Activated CD4-positive, alpha-beta memory T cell treated with anti-CD3 and anti-CD28 coated beads, Interleukin-2, amount 10 ng/mL, durations not matched to agents 7 days and 5 days (primary cell): ENCODE measurements at places on chromosomes 11 and 22. TPM values are rescaled to one million over a fixed set of nuclear protein-coding genes. Genes with fewer than 3 reads are reported as not detected.

The UPK3A gene
- not detected for total RNA-seq

GRCh38 chr11:94826415-94826814 lies 58.3 kb downstream of the AMOTL1 start:
- DNase-seq = no peak

DNA sequence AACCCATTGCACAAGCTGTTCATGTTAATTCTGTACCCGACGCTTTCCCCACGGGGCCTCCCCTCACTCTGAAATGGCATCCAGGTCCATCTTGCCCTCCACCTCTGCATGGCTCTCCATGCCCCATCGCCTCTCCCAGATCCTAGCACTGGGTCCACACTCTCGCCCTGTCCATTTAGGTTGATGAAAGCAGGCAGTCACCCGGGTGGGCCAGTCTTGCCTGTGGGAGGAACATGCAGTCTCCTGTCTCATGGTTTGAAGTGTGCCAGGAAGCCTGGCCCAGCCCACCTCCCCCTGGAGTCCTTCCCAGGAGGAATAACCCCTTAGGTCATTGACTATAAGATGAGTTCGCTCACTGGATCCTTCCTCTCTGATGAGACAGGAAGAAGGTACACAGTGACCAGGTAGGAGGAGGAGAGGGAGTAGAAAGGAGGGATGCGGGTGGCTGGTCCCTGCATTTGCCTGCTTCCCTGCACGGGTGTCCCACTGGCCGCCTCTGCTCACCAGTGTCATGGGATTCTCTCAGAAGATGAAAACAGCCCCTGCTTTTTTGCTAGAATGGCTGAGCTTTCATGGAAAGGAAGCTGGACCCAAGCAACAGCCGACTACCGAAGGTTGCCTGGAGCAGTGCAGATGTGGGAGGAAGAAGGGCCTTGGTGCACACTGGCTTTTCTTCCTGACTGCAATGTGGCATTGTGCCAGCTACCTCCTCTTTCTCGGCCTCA lies 6.8 kb downstream of the TMEM121B start:
- no peak for DNase-seq

DNA sequence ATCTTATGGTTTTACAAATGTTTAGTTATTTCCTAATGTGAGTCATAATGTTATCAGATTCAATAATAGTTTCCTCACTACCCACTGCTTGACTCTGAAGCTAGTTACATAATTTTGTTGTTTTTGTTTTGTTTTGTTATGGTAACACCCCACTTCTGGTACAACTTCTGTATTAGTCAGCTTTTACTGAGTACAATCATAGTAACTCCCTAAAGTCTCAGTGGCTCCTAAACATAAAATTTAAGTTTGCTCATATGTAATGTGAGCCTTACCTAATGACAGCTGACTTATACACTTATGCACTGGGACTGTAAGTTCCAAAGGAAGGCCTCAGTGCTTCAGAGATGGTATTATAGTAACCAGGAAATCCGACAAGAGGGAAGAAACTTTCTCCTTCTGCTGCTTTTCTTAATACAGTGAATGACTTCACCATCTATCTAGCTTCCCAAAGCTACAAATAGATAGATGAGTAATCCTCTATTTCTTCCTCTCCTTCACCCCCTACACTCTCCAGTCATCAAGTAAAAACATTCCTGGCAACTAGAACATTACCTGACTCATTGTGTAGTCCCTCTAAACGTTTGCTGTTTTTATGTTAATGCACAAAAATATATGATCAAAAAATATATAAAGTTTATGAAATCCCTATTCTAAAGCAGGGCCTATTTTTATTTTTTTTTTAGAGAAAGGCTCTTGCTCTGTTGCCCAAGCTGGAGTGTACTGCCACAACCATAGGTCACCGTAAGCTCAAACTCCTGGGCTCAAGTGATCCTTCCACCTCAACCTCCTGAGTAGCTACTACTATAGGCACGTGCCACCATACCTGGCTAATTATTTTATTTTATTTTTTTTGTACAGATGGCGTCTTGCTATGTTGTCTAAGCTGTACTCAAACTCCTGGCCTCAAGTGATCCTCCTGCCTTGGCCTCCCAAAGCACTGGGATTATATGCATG lies 563.0 kb downstream of the SOX6 start:
- no peak for DNase-seq

DNA sequence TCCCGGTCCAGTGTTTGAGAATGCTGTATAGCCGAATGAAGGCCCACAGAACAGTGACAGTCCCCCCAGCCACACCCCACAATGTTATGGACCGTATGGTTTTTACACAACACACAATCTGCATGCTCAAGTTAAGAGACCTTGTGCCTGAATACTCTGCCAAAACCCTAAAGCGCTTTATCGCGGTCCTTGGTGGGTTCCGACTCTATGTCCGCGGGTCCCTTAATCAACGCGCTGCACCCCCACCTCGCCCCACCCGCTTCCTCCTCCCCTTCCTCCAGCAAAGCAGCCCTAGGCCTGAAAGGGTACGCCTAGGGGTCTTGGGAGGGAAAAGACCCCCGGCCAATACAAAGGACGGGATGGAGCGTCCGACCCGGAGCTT lies 442 bp downstream of the COPB1 start:
- DNase-seq = peak; percentile 46

DNA sequence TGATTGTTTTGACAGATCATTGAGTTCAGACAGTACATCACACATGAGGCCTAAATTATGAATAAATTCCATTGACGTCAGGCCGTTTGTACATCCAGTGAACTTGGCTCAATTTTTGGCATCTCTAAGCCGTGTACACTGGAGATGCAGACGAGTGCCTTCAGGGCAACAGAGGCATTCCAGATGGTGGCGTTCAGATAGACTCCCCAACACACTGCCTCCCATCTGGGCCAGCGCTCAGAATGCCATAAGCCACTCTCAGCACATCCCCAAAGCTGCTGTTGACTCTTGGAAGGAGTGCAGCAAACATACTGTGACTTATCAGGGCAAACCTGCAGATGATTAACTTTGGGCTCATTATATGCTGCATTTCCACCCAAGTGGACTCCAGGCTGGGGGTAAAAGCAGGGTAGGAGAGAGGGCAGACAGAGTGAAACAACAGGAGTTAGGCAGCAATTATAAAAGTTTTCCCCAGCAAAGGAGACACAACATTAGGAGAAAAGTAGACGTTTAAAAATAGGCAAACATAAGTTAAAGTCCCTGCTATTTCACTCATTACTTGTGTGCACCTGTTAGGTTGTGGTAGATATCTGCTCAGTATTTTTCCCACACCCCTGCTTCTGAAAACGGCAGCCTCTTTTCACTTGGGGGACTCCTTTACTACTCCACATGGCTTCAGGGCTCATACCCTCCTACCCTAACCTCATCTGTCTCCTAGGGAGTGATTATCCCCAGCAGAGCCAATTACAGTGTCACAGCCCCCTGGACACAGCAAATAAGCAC lies 60.2 kb upstream of the PDE3B start:
- DNase-seq = no peak

DNA sequence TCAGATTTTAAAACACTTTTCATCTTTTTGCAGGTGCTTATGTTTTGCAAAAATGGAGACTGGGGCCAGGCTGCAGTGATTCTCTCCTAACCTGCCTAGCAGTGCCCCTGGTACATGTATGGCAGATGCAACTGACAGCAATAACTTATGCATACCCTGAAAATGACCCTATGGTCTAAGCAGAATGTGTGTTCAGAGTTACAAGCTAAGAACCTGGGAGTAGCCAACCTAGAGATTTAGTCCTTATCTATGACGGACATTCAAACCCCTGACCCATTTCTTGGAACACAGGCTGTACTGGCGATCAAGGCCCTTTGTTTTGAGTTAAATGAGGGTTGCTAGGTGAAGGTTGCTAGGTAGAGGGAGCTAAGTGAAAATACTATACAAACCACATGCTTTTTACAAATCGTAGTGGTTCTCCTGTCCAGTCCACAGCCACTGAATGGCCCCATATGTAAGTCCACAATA lies 184.9 kb upstream of the SESN3 start:
- DNase-seq = no peak

- no peak for DNase-seq
Measured at GRCh38 chr22:17232406-17232805, 13.2 kb upstream of the ADA2 start.

DNA sequence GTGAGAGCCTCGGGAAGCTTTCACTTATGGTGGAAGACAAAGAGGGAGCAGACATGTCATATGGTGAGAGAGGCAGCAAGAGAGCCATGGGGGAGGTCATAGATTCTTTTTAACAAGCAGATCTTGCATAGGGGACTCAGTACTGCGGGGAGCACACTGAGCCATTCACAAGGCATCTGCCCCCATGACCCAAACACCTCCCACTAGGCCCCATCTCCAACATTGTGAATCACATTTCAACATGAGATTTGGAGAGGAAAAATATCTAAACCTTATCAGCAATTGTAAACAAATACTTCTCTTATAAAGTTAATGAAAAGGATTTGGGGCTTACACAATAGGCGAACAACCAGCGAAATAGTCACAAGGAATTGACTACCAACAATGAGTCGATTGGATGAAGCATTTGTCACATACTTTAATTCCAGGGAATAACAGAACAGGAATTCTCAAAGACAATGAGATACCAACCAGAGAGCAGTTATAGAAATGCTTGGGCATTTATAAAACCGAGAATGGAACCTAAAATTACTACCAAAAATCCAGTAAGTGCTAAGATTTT lies 7.3 kb downstream of the DDI1 start:
- no peak for DNase-seq

DNA sequence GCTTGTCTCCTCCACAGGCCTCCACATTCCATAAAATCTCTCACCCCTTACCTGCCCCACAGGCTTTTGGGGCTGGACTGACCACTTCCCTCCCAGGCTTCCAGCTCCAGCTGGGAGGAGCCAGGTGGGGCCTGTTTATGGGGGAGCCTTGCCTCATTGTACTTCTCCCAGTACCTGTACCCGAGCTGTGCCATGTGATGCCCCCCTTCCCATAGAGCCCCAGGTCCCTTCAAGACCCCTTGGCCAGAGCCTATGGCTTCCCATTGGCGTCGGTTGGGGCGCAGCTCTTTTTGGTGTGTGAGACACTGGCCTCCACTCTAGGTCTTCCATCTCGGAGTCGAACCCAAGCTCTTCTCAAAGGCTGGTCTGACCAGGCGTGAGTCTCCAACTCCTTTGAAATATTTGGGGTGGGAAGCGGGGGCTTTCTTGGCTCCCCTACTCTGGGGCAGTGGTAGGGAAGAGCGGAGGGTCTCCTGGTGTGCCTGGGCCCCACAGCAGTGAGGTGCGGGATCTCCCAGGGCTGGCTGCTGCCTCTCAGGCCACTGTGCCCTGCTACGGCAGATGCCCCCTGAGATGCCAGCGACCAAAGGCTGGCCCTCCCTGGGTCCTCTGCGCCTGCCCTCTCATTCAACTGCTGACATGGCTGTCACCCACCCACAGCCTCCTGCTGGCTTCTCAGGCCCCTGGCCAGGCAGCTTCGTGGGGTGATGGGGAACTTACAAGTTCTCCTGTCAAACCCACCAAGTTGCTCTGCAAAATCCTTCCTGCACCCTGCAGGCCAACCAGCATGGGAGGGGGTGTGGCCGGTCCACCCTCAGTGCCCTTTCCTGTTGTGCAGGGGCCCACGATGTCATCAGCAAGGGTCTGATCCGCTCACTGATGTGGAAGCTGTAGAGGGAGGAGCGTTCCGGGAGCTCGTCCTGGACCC lies 25.7 kb downstream of the DRICH1 start:
- no peak for DNase-seq

- DNase-seq = no peak
Measured at GRCh38 chr22:45120931-45121330, 42.8 kb upstream of the NUP50 start.

DNA sequence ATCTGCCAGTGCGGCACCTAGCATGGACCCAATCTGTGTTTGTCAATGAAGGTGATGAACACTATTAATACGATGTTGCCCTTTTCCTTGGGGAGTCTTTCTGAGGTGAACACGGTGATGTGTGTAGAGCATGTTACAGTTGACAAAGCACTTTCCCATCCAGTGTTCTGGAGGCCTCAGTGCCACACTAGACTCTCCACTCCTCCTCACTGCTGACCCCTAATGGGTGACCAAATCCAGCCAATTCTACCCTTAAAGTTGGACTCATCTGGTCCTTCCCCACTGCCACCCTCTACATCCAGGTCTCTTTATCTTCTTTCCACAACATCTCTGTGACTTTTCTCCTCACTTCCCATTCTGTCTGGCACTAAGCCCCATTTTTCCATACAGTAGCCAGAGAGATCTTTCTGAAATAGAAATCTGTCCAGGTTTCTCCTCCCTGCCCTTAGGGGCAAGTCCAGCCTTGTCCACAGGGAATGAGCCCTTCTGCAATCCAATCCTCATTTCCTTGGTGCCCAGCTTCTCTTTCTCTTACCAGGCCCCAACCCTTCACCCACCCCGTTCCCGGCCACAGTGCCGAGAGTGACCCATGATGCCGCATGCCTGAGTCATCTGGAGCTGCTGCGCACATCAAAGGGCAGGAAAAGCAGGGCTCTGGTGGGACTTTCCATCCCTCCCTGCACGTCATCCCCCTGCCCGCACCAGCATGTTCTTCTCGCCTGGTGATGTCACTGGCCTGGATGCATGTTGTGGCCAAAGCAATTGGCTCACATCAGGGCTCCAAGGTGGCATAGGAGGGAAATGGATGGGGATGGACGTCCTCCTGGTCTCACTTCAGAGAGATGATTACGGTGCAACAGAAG lies 64.2 kb downstream of the RASSF10 start:
- no peak for DNase-seq

DNA sequence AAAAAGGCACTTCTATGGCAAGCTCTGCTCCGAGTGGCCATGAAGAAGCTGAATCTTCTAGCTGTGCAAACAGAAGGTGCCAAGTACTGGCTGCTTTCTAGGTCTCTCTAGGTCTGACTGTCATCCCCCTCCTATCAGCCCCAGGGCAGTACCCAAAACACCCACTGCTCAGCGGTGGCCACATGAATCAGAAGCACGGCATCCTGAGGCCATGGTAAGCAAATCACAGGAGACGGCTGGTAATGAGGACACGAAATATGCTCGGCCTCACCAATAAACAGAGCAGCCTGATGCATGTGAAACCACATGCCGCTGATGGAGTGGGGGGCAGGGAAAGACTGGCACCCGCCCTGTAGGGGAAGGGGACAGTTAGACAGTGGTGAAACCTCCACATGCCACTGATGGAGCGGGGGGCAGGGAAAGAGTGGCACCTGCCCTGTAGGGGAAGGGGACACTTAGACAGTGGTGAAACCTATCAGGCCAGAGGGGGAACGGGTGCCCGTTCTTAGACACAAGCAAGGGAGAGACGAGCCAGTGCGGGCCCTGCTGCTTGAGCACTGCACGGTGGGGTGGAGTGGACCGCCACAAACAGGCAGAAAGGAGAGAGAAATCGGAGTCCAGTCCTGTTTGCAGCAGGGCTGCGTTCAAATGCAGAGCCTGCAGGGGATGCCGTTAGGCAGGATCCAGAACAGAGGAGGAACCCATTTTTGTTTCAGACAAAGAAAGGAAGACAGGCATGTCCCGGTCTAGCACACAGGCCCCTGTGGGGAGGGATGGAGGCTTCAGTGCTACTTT lies 29.9 kb upstream of the MOB2 start:
- no peak for DNase-seq

DNA sequence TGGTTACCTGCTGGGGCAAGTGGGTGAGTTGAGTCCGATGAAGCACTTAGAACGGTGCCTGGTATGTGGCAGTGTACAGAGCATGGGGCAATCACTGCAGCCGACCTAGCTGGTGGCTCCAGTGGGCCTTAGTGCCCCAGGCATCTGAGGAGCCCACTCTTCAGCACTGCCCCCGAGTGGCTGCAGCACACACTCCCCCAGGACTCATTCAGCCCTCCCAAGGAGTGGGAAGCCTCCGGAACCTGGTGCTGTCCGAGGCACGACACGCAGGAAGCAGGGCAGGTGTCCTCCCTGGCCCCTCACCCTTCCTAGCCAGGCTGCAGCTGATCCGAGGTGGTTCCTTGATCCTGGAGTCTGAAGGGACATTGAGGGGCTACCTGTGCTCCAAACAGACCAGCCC lies 42.4 kb upstream of the PRODH start:
- DNase-seq = no peak

- no peak for DNase-seq
Measured at GRCh38 chr11:18280438-18281045, 14.5 kb downstream of the SAA1 start.
